ENCODE measurements at places on chromosomes 7 and 10. TPM values are rescaled to one million over a fixed set of nuclear protein-coding genes. Genes with fewer than 3 reads are reported as not detected.
A peak's percentile ranks its signal among the peaks of the same experiment; 100 is the strongest.

TPST1 gene
- total RNA-seq, result 11.0 TPM

DNA sequence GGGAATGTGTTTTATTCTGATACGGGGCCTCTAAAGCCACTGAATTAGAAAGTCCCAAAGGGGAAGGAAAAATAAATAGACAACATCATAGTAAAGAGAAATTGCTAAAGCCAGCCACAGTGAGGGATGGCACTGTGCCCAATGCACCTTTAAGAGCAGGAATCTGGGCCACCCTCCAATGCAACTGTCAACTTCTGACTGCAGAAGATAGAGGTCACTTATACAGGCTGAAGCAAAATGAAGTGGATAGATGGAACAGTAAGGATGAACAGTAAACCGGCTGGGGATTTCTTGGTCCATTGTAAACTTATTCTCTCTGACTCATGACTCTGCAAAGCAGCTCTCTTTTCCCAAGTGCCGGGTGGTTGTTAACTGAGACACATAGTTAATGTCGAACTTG lies 54.0 kb upstream of the KCNIP2 start:
- H3K27ac ChIP-seq, result no peak overlapping the region
- no peak for DNase-seq
- no peaks in the 10 kb centered on the region for H3K27me3 ChIP-seq
- no peaks in the 10 kb centered on the region for H3K4me1 ChIP-seq
- H3K4me3 ChIP-seq, result no peak overlapping the region
- no peaks in the 10 kb centered on the region for H3K36me3 ChIP-seq

DNA sequence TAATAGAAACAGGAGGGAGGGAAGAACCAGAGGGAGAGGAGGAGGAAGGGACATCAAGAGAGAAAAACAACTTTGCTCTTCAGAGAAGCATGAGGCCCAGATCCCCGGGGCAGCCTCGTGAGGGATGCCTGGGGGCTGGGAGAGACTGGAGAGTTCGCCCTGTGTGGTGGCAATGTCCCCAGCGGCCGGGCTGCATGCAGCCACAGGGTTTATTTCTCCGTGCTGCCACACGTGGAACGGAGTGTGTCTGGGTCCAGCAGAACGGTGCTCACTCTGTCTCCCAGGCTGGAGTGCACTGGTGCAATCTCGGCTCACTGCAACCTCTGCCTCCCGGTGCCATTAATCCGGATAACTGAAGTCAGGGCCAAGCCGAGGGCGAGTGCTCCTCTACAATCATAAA lies 257.7 kb downstream of the ACTR3B start:
- DNase-seq, result no peak
- H3K27ac ChIP-seq, result no peak overlapping the region
- no peaks in the 10 kb centered on the region for H3K4me1 ChIP-seq
- no peaks in the 10 kb centered on the region for H3K36me3 ChIP-seq
- no peak overlapping the region for H3K4me3 ChIP-seq

DNA sequence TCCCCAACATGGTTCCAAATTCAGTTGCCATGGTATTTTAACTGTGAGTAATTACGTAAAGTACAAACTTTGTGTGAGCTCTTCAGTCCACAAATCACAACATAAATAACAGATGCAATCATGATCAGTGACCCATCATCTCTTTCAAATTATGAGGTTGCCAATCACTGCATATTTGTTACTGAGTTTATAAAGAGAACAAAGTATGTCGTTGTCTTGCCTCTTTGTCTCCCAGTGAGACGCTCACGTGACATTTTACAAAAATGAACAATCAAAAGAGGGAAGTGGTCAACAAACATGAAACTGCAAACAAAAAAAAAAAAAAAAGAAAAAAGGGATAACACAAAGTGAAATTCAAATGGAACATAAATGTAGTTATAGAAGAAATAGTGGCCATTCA lies 122.7 kb upstream of the PDSS1 start:
- no peaks in the 10 kb centered on the region for H3K4me1 ChIP-seq
- no peak for DNase-seq
- no peak overlapping the region for H3K4me3 ChIP-seq

GRCh38 chr7:130486954-130487436 lies 4.9 kb upstream of the MEST start:
- peak overlapping the region; percentile 61 for H3K27ac ChIP-seq
- no peaks in the 10 kb centered on the region for H3K27me3 ChIP-seq
- no peak for DNase-seq
- H3K36me3 ChIP-seq, result no peaks in the 10 kb centered on the region
